RPMI8226 (cell line): ENCODE measurements at places on chromosomes 7 and 10.

- DNase-seq: no peak
Observed at GRCh38 chr10:31739711-31740110, 188.9 kb downstream of the ARHGAP12 start.

- no peak for DNase-seq
Observed at GRCh38 chr10:7157091-7157490, 253.7 kb downstream of the SFMBT2 start.

- no peak for DNase-seq
Observed at GRCh38 chr7:106335814-106336213, 51.0 kb upstream of the NAMPT start.

- DNase-seq: peak; percentile 71
Observed at GRCh38 chr10:42691361-42692120, 53.2 kb upstream of the ZNF33B start.

DNA sequence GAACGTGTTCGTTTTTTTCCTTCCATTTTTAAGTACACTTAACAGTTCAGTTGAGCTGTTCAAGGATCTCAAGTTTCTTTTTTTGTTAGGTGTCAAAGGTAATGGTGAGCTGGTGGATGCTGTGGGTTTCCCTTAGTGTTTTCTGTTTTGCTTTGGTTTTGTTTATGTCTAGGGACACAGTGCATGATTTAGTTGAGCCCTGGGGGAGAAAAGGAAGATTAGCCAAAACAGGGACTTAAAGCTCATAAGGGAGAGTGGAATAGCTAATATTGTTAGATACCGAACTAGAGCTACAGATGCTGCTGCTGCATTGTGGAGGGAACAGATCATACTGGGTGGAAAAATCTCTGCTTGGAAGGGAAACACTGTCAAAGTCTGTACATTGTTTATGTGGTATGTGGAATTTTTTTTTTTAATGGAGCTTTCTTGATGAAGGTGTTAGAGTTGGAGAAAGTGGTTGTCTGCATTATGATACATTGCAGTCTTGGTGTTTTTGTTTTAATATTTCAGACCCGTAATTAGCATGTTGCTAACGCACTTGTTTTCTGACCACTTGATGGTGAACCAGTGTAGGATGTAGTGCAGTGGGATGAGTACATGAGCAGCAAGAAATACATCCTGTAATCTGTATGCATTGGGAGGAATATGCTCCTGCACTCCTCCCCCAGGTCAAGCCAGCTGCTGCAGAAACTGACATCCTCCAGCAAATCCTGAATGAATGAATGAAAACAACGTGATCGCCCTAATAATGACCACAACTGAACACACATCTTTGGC lies 2.1 kb downstream of the GLCCI1 start:
- peak; percentile 39 for DNase-seq
